ENCODE measurements at places on chromosomes 5 and 9. TPM values are rescaled to one million over a fixed set of nuclear protein-coding genes. Genes with fewer than 3 reads are reported as not detected.

DNA sequence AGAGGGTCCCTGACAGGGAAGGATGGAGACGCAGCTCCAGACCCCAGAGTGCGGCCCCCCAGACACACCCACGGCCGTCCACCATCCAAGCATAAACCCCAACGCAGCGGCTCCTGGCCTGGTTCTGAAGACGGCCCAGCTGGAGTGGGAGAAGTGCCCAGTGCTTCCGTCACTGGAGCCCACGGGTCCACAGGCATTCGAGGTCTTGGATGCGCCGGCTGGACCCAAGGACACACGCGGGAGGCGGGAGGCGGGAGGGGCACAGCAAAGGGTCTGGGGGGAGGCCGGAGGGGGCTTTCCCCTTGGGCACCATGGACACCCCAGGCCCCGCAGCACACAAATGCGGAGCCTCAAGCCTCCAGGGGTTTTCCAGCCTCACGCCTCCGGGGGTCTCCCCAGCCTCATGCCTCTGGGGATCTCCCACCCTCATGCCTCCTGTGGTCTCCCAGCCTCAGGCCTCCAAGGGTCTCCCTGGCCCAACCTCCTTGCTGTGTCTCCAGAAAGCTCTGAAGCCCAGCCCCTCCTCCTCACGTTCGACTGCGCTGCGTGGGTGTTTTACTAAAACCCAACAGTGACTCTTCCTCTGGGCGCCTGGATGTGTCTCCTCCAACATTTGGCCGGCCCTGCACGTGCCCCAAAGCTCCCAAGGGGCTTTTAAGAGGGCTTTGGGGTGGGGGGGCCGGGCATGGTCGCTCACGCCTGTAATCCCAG lies 15.2 kb downstream of the EXD3 start:
- H3K36me3 ChIP-seq = no peaks in the 10 kb centered on the region
- no peak for DNase-seq
- H3K27ac ChIP-seq = no peak overlapping the region
- peaks cover 2% of the 10 kb centered on the region for H3K27me3 ChIP-seq

- no peak overlapping the region for H3K4me3 ChIP-seq
- no peaks in the 10 kb centered on the region for H3K27me3 ChIP-seq
- no peaks in the 10 kb centered on the region for H3K36me3 ChIP-seq
- H3K4me1 ChIP-seq = no peaks in the 10 kb centered on the region
- no peak overlapping the region for H3K27ac ChIP-seq
Measured at GRCh38 chr9:31848505-31849285, 535.7 kb upstream of the ACO1 start.

GRCh38 chr5:138651058-138651766 lies 76.0 kb upstream of the HSPA9 start:
- no peak for DNase-seq
- no peaks in the 10 kb centered on the region for H3K36me3 ChIP-seq
- H3K27ac ChIP-seq = no peak overlapping the region
- no peak overlapping the region for H3K4me3 ChIP-seq

DNA sequence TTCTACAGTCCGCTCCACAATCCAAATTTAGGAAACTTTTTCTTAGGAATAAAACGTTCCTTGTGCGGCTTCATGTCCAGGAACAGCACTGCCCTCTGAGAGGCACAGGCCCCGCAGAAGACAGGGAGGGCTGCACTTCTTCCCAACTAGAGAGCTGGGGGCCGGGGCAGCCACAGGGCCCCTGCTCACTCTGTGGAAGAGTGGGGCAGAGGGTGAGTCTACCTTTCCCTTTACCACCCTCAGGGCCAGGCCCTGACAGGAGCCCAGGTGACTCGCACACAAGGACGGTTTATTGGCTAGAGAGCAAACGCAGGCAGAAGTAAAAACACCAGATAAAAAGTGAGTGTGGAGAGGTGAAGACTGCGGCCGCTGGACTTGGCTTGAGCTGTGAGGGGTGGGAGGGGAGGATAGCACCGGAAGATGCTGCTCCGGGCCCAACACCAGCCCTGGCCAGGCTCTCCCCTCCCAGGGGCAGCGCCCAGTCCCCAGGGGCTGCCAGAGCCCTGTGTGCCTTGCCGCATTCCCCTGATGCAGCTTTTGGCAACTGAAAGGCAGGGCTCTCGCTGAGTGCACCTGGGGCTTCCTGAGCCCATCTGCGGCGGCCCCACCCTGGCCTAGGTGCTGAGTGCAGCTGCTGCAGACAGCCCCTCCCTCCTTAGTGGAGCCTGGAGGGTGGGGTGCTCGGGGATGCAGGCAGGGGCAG lies 20.2 kb downstream of the SH3GLB2 start:
- H3K27me3 ChIP-seq = no peaks in the 10 kb centered on the region
- no peak for DNase-seq
- H3K4me3 ChIP-seq = no peak overlapping the region

FBXL7 gene
- 0.05 TPM for total RNA-seq
